ENCODE measurements at places on chromosomes 3 and 15.

DNA sequence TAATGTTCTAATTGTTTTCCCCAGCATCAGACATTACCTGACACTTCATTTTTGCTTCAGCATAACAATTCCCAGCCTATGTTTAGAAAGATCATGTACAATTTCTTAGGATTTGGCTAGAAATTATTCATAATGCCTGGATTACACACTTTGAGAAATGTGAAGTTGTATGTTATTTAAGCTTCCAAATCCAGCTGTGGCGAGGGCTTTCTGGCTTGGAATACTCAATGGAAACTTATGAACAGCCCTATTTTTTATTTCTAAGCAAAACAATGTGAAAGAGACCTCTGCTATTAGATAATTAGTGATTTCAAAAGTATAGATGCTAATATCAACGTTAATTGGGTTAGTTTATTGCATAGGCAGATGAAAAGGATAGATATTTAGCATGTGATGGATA, 341.6 kb downstream of the ZNF385D start:
- DNase-seq: no peak

DNA sequence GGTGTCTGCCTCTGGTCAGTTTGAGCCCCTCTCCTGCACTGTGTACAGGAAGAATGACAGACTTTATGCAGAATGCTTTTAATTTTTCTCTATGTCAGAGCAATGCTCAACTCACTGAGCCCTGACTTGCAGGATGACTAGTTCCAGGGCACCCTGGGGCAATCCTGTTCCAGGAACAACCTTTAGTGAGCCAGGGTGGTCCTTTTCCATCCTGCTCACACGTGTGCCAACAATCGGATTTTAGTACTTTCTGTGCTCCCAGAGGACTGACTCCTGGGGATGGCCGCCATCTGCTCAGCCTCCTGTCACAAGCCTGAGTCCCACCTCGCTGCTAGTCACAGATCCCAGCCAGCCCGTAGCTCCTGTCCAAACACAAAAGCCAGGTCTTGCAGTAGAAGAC, 48.2 kb upstream of the ALDH1A3 start:
- DNase-seq: peak; percentile 76

- no peak for DNase-seq
Observed at GRCh38 chr15:33244471-33244870, 50.0 kb upstream of the FMN1 start.

- peak; percentile 64 for DNase-seq
Observed at GRCh38 chr15:51621936-51622603, 501 bp downstream of the DMXL2 start.

- peak; percentile 5 for DNase-seq
Observed at GRCh38 chr3:197399486-197399885, 101.1 kb upstream of the DLG1 start.

DNA sequence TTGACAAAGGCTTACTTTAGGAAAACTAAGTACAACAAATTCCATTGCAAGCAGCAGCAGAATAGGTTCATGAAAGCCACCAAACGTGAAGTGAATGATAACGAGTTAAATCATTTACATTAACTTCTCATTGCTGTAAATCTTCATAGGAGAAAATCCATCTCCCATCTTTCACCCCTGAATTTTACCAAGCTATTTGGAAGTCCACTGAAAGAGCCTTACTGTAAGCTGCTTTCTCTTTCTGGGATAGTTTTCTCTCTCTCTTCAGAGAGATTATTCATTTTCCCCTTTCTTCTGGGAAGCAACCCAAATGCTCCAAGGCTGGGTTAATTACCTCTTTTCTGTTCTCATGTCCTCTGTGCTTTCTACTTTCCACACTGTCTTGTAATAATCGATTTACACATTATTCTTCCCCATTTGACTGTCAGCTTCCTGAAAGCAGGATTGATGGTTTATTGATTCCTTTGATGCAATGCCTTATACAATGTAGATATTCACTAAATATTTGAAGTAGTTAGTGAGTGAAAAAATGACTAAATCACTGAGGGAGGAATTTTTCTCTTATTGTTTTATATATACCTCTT, 914.3 kb upstream of the ARPP21 start:
- DNase-seq: no peak

GRCh38 chr3:104584682-104585081, 782.0 kb upstream of the ALCAM start:
- no peak for DNase-seq

- no peak for DNase-seq
Observed at GRCh38 chr3:185750702-185751101, 74.1 kb downstream of the IGF2BP2 start.

DNA sequence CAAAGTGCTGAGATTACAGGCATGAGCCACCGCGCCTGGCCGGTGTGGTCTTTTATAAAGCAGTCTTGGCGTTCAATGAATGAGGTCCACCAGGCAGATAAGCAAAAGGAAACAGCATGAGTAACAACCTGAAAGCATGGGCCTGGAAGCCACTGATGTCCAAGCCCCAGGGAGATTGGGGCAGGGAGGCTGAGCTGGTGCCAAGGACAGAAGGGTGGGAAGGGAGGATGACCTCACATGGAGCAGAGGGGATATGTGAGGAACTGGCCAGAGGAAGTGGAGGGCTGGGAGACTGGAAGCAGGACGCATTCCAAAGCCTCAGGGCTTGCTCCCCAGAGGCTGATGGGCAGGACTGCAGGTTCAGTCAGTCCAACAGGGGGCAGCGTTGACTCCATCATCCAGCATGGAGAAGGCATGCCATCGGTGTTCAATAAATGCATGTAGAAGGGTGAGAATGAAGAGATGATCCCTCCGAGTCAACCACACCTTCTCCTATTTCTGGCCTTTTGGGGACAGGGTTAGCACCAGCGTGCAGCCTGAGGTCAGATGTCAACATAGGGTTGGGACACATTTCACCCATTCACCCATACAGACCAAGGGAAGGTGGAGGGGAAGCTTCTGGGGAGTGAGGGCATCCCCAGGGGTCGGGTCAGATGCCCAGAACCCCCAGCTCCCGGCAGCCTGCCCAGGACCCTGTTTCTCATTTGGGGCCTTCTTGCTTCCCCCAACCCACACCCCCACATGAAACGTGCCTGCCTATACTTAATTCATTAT, 14.8 kb downstream of the MYL3 start:
- peak; percentile 37 for DNase-seq

DNA sequence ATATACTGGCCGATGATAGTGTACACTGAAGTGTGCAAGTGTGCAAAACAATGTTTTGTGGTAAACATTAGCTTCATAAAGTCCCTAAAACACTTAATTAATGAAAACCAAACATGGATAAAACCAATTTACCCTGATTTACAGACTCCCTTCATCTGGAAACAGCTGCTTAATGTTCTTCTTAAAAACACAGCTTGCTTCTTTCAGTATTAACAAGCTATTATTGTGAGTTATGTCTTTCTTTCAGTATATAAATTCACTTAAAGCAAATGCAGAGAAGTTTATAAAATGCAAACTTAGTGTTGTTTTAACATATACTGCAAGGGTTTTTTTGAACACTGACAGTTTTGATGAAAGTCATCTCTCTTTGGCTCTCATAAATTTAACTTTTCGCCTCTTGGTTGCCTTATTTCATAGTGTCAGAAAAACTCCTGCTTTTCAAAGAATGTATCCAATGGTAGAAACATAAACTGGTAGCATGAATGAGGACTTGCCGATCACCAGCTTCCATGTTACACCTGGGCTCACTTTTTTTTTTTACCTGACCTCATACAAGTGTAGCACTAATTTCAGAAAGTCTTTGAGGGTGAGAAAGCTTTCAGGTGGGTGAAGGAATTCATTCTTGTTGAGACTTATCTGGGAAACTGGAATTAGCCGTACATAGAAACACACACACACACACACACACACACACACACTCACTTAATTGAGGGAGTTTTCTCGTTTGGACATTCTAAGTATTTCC, 532.2 kb downstream of the ROBO2 start:
- no peak for DNase-seq

DNA sequence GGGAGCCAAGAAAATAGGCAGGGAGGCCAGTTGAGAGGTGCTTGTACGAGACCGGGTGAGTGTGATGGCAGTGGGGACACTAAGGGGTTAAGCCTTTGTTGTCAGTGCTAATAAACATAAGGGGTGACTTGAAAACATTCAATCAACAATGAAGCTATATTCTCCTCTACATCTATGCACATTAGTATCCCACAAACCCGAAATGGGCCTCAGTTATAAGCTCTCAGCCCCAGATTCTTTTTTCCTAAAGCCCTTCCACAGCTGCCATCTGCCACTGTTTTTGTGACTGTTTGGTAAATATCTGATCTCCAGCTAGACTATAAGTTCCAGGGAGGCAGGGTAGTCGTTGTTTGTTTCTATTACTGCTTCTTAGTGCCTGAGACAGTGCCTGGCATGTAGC, 118.2 kb downstream of the CADPS start:
- peak; percentile 51 for DNase-seq

DNA sequence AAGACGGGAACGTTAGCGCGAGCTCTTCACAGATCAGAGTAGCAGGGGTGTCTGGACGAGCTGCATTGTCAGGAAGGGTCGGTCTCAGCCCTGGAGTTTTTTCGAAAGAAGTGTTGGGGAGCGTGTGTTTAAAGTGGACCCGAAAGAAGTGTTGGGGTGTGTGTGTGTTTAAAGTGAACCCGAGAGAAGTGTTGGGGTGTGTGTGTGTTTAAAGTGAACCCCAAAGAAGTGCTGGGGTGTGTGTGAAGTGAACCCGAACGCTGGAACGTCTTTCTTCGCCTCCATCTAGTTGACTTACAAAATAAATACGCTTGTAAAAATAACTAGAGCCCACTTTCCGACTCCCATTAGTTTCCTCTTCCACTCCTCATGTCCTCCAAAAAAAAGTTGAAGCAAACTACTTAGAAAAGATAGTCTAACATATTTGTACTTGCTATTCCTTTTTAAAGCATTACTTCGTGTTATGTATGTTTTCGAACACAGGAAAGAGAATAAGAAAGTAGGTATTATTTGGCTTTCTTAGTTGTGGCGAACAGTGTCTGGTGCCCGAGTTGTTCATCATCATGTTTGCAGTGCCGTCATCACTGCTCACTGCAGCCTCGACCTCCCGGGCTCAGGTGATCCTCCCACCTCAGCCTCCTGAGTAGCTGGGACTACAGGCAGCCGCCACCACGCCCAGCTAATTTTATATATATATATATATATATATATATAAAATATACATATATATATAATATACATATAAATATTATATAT, 1.0 kb downstream of the LRCH3 start:
- DNase-seq: no peak

- DNase-seq: no peak
Observed at GRCh38 chr15:100932676-100933348, 13.7 kb downstream of the LRRK1 start.

DNA sequence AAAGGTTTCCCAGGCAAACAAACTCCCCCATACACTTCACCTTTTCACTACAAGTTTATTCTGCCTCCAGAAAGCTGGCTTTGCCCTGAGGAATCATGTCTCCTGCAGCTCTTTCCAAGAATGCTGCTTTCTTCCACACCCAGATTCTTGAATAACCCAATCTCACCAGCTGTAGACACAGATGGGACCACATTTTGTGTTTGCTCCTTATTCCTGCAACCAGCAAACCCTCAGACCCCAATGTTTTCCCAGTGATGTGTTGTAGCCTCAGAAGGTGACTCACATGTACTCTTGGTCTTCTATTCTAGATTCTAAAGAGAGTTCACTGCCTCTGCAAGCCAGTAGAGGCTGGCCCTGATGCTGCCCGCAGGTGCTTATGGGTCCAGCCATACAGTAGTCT, 23.6 kb upstream of the TRIM59 start:
- DNase-seq: no peak

DNA sequence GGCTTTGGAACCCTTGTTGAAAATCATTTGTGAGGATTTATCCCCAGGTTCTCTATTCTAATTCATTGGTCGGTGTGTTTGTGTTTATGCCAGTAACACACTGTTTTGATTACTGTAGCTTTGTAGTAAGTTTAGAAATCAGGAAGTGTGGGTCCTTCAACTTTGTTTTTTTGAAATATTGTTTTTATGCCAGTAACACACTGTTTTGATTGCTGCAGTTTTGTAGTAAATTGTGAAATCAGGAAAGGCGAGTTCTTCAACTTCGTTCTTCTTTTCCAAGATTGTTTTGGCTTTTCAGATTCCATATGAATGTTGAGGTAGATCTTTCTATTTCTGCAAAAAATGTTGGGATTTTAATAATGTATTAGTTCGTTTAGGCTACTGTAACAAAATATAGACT, 314.6 kb downstream of the RPLP1 start:
- DNase-seq: no peak

- peak; percentile 69 for DNase-seq
Observed at GRCh38 chr3:141876891-141877621, 613 bp downstream of the ATP1B3 start.

GRCh38 chr3:27568393-27568792, 84.2 kb upstream of the SLC4A7 start:
- DNase-seq: peak; percentile 72

DNA sequence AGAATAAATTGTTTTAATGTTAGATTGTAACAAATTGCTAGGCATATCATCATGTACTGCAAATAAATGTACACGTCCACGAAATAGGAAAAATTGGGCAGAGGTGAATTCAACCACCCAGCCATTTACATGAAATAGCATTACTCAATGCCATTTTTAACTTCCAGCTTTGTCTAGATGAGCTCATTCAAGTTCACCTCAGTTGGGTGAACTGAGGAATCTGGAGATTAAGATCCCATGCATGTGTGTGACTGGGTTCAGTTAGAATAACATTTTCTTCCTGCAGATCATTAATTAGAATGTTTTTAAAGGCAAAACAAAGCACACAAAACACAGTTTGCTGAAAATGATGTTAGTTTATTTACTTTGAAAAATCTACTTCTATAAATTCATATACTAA, 767.8 kb upstream of the GOLIM4 start:
- no peak for DNase-seq

DNA sequence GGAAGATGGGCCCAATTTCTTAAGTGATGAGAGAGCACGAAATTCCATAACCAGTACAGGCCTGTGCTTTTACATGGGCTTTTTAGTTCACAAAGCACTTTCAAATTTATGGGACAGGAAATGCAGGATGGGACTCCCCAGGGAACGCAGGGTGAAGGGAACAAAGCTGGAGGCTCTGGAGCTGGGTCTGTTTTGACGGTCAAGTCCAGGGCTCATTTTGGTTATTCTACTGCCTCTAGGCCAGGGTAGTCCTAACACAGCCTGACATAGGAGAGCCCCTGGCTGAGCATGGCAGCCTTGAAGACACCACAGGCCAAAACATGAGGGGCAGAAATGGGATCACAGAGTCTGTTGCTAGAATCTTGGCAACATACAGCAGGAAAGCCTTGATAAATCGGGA, 33.5 kb downstream of the HCLS1 start:
- no peak for DNase-seq

DNA sequence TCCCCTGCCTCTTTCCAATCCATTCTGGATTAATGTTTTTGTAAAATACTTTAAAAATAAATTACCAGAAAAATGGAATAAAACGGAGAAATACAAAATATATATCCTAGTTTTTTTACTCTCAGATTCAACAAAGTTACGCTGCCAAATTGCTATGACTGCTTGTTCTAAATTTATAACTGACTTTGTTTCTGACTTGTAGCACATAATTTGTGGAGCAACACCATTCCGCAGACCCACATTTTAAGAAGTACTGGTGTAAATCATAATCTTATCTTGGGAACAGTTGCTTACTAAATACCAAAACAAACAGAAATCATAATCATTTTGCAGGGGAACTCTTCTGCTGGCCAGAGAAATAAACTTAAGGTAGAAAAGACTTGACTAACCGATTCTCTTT, 339.4 kb upstream of the CBLB start:
- DNase-seq: no peak

GRCh38 chr3:132841621-132842020, 119.4 kb upstream of the NPHP3 start:
- DNase-seq: no peak

Measured in D341Med (cell line).